ENCODE measurements at places on chromosomes 5 and 9.

GRCh38 chr9:83544002-83544698 is 5.9 kb upstream of the FRMD3 start:
- DNase-seq: no peak

DNA sequence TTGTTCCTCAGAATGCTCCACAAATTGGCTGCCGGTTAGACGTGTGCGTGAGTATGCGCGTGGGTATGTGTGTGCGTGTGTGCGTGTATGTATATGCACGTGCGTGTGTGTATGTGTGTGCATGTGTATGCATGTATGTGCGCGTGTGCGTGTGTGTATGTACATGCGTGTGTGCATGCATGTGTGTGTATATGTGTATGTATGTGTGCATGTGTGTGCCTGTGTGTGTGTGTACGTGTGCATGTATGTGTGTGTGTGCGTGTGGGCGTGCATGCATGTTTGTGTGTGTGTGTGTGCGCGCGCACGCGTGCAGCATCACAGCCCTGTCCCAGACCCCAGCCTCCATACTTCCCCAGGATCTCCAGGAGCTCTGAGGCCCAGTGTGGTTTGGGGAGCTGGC is 183.1 kb upstream of the IER5L start:
- no peak for DNase-seq

DNA sequence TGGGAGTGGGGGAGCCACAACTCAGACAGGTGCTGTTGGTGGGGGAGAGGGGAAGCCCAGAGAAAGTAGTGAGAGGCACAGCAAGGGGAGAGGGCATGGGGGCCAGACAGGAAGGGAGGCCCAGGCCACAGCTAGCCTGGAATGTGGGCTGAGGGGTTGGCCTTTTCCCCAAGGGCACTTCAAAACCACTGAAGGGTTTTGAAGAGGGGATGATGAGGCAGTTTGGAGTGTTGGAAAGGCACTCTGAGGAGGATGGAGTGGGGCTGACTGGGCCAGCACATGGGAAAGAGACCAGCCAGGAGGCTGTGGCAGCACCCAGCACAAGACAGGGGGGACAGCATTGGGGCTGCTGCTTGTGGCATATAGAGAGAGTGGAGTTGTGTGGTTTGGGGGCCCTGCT is 3.8 kb downstream of the PSD2 start:
- peak; percentile 7 for DNase-seq

DNA sequence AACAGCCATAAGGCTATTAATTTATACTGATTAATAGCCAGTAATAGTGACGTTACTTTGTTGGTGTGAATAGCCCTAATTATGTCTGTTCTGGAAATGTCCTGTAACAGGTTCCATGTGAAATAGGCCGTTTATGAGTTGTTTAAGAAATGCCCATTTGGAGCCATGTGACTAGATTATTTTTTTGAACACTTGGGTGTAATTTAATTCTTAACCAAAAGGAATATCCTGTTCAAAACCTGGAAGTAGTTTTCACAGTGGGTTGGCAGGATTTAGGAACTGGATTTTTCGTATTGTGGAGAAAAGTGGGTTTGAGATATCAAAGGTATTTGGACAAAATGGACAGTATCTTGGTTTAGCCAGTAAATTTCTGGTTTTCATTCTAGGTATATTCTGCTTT is 1.3 kb downstream of the TENT2 start:
- DNase-seq: no peak

- DNase-seq: no peak
Observed at GRCh38 chr5:168006456-168007130, 284.9 kb upstream of the WWC1 start.

DNA sequence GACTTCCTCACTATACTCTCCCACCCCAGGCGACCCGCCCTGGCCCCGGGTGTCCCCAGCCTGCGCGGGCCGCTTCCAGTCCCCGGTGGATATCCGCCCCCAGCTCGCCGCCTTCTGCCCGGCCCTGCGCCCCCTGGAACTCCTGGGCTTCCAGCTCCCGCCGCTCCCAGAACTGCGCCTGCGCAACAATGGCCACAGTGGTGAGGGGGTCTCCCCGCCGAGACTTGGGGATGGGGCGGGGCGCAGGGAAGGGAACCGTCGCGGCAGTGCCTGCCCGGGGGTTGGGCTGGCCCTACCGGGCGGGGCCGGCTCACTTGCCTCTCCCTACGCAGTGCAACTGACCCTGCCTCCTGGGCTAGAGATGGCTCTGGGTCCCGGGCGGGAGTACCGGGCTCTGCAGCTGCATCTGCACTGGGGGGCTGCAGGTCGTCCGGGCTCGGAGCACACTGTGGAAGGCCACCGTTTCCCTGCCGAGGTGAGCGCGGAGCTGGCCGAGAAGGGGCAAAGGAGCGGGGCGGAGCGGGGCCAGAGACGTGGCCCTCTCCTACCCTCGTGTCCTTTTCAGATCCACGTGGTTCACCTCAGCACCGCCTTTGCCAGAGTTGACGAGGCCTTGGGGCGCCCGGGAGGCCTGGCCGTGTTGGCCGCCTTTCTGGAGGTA is 2.1 kb downstream of the CA9 start:
- DNase-seq: no peak

GRCh38 chr5:149363936-149364335 is 6.1 kb downstream of the PCYOX1L start:
- no peak for DNase-seq

GRCh38 chr5:141994511-141995136 is 18.2 kb downstream of the GNPDA1 start:
- DNase-seq: no peak

DNA sequence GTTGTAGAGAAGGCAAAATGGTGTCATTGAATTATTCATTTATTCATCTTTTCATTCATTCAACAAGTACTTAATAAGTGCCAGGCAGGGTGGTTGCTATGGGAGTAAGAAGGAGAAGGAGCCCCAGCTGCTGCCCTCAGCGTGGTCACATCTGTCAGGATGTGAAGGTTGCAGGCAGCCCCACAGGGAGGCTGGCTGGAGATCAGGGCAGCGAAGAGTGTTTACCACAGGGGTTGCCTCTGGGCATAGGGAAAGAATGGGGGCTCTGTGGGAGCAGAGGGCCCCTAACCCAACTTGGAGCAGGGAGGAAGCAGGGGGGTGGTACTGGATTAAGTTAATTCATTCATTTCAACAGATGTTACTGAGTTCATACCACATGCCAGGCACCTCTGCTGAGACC is 6.0 kb downstream of the PCDH12 start:
- no peak for DNase-seq

DNA sequence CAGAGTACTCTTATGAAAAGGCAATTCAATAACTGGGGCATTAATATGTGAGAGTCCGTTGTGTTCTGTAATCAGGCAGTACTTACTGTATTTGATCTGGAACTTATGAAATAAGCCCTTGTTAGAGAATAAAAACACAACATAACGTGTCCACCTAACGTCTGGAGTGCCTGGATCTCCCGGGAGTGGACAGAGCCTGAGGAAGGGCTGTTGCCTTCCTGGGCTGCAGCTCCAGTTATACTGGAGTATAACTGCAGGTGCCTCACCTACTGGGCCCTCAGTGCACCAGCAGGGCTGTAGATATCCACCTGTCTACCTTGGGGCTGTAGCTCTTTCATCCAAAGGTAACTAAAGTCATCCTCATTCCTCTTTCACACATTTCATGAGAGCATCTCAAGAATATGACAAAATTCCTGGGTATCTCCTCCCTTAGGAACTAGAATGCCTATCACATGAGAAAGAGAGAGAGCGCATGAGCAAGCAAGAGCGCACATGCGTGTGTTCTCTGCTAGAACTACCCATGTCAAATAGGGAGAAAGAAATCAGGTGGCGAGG is 200.1 kb downstream of the GAPVD1 start:
- no peak for DNase-seq

- DNase-seq: no peak
Observed at GRCh38 chr9:85723215-85723614, 18.5 kb downstream of the AGTPBP1 start.

GRCh38 chr9:78325343-78325742 is 28.4 kb downstream of the PSAT1 start:
- no peak for DNase-seq

DNA sequence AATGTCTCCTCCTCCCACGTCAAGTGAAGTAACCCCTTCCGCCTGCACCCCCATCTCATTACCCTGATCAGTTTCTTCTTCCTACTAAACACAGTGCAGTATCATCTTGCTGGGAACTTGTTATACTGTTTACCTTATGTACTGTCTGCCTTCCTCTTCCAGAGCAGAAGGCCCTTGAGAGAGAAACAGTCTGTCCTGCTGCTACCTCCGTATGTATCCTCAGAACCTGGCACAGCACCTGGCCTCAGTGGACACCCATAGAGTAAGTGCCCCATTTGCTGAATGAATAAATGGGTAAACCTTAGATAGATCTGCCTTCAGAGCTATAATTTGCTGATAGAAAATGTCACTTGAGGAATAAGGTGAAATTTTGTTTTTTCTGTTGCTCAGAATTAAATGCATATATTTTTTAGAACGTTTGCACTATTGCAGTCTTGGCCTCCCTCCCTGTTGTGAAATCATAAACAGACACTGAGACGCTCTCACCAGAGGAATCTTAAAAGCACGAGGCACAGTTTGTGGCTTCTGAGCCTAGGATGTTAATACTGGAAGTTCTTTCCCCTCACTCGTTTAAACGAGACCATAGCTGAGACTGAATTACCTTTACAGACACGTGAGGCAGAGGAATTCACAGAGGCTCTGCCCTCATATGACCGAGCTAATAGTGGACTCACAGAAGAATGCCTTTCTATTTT is 223.1 kb upstream of the DAP start:
- DNase-seq: no peak

DNA sequence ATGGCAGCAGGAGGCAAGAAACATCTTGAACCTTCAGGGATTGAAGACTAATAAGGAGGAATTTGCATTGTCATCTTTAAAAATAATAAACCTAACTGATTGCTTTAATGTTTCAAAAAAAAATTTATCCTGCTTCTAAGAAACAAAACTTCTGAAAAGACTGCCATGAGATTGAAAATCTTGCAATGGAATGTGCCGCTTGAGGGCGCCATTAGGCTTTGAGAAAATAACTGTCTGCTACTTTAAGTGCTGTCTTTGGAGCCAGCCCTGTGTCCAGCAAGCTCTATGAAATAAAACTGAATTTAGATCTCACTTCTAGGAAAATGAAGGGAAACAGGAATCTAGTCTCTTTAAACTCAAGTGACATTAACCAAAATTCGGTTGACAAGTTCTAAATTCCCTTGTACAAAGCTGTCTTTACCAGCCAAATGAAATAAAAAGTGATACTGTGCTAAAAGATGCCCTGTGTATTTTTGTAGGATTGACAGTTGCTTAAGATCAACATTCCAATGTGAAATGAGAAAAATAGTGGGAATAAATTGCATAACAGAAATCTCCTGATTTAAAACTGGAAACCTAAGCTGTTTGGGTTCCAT is 79.4 kb downstream of the ESM1 start:
- DNase-seq: peak; percentile 43

- no peak for DNase-seq
Observed at GRCh38 chr5:80059354-80059980, 24.3 kb downstream of the THBS4 start.

GRCh38 chr9:98894761-98895160 is 48.9 kb upstream of the COL15A1 start:
- DNase-seq: no peak

DNA sequence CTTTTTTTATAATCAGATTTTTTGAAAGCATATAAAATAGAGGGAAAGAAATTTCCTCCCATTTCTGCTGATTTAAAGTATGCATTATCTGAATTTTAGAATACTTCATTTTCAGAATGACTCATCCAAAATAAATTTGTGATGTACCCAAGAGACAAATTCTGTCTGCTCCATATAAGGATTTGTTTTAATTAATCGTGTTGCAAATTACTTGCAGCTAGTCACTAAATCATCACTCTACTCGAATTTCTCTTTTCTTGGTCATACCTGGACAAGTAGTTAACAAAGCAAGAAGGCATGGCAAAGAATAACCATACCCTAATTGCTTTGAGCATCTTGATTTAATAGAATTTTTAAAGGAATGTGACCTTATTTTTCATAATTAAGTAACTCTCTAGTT is 284.1 kb upstream of the GRAMD2B start:
- no peak for DNase-seq

GRCh38 chr5:3595006-3595961 is at the start of gene IRX1:
Gene IRX1 (plus strand): TSS chr5:3595832. CDS start chr5:3596106, 274 bp downstream.
- DNase-seq: no peak

DNA sequence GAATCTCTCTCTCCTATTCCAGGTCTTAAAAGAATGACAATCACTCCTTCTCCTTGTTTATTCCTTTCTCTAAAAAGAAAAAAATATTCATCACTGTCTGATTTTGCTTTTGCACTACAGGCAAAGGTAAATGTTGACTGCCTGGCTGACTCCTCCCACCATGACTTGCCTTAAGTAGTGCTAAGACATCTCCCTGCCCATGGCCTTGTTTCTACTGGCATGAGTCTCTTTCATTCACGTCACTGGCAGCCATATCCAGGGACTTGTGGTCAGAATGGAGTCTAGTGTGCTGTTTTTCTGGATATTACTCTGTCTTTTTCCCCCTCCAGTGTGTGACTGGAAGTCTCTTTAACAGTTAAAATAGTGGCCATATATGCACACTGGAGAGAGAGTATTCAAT is 522.9 kb upstream of the DAB2 start:
- DNase-seq: no peak

DNA sequence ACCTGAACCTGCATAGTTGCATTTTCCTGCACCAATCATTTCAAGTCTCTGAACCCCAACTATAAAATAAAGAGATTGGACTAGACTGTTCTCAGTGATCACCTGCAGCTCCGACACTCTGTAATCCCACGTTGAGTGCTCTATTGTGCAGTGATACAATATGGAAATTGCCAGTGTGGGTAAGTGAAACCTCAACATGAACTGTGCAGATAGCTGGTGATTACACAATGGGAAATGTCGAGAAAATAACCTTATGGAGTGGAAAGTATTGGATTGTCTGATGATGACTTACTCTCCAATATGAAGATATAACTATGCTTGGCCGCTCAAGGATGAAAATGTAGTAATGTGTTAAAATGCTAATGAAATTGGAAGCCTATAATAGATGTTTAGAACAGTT is 293.1 kb upstream of the BRINP1 start:
- no peak for DNase-seq

DNA sequence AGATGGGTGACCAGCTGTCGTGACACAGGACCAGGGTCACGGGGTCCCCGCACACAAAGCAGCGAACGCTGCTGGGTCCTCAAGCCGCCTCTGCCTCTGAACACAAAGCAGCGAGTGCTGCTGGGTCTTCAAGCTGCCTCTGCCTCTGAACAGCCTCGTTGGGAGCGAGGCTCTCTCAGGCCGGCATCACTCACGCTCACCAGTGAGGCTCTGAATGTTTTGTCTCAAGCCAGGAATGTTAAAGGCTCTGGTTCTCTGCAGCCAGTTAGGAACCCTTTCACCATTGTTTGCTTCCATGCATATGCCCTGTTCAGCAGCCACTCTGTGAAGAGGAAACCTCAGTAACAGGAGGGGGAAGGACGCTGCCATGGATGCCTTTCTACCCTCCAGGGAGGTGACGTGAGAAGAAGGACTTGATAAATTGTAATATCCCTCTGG is 82.7 kb upstream of the TAF11L2 start:
- DNase-seq: no peak
